ENCODE measurements at places on chromosomes 3 and 15.

DNA sequence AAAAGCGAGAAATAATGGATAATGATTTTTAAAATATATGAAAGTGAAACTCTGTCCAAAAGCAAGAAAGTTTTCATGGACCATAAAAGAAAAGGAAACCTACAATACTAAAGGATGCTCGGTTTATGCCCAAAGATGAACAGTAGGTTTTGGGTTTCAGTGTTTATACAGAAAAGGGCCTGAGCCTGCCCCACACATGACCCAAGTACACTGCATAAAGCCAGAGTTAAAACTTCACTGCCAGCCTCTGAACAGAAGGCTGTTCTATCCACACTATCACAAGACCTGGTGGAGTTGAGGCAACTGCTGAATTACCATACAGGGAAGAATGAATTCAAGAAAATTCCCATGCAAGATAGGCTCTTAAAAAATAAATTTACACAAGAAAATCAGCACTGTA lies 165.2 kb downstream of the MECOM start:
- no peak for DNase-seq

- no peak for DNase-seq
Measured at GRCh38 chr15:50786871-50787270, 21.4 kb upstream of the SPPL2A start.

DNA sequence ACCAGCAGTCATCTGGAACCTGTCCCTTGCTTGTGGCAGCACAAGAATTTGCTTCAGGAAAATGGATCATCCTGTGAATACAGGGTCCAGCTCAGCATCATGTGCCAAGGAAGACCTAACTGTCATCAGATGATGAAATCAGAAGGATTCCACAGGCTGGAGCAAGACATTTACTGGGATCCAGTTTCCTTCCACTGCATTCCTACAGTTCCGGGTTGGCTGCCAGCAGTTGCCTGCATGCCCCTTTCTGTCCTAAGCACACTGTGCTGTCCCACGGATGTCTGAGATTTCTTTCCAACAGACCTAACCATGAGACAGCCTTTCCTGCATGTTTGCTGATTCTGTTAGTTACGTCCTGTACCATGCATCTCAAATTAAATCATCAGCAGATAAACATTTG lies 140.7 kb downstream of the IMPG2 start:
- no peak for DNase-seq

DNA sequence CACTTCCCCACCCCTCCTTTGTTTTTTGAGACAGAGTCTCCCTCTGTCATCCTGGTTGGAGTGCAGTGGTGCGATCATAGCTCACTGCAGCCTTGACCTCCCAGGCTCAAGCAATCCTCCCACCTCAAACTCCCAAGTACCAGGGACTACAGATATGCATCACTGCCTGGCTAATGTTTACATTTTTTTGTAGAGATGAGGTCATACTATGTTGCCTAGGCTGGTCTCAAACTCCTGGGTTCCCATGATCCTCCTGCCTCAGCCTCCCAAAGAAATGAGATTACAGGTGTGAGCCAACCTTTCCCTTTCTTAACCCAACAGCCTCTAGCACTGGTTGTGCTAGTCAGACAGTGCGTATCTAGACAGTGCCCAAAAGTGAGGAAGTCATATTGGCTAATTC lies 6.4 kb upstream of the GATM start:
- no peak for DNase-seq

DNA sequence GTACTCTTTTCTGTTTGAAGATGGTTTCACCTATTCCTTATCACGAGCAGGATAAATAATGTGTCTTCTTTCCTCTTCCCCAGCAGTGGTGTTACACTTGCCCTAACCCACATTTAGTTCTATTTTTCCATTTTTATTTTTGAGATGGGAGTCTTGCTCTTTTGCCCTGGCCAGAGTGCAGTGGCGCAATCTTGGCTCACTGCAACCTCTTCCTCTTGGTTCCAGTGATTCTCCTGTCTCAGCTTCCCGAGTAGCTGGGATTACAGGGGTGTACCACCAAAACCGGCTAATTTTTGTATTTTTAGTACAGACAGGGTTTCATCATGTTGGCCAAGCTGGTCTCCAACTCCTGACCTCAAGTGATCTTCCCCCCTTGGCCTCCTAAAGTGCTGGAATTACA lies 372.4 kb downstream of the FOXP1 start:
- DNase-seq: no peak

GRCh38 chr3:106829206-106829605 lies 548.0 kb upstream of the CCDC54 start:
- no peak for DNase-seq

- DNase-seq: no peak
Measured at GRCh38 chr3:7546253-7546652, 685.3 kb downstream of the GRM7 start.

- DNase-seq: peak; percentile 87
Measured at GRCh38 chr15:94230883-94231722, at the start of gene MCTP2. MCTP2 (plus strand) TSS chr15:94231561; CDS start chr15:94298266, 66,705 bp downstream.

DNA sequence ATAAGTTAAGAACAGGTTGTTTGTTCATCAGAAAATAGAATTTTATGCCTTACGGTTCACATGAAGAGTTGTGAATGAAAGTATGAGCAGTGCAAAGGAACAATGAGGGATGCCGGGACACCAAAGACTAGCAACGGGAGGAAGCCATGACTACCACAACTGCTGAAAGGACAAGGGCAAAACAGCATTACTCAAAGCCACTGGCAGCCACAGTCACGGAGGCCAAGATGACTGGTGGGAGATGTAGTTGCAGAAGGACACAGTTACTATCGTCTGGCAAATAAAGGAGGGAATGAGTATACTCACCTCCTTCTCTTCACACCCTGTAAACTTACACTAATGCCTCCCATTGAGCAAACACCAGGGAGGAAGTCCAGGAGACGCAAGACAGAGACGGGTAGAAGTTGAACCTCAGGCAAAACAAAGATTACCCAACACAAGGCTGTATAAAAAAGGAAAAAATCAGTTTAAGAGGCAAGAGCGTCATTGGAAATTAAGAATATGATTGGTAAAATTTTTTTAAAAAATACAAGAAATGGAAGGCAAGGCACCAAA lies 675.5 kb downstream of the FHIT start:
- DNase-seq: no peak

DNA sequence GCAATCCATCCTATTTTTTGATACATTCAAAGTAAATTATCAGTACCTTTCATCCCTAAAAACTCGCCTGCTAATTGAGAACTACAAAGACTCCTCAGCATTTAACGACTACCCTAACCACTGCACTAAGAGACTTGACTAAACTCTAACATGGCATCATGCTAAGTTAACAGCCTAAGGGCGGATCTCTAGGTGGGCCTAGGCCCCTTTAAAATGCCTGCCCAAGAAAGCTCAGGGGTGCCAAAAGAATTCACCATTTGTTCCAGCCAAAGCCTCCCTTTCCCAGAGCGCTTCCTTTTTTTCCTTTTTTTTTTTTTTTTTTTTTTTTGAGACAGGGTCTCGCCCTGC lies 568 bp upstream of the NEK4 start:
- no peak for DNase-seq

GRCh38 chr3:173253471-173253870 lies 112.4 kb upstream of the SPATA16 start:
- DNase-seq: no peak

DNA sequence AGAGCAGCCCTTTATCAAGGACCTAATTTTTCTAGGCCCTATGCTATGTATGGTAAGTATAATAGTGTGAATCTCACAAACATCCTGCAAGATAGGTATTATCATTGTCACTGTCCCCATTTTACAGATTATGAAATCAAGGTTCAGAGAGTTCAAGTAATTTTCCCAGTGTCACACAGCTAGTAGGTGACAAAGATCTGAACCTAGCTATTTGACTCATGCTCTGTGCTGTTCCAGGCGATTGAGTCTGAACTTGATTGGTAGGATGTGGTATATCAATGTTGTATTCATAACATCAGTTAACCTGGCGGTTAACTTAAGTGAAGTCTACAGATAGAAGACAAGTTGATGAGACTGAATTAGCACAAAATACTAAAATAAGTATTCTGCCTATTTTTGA lies 229.9 kb downstream of the CHST2 start:
- DNase-seq: no peak

- DNase-seq: no peak
Measured at GRCh38 chr15:38324939-38325647, 72.5 kb downstream of the SPRED1 start.

GRCh38 chr15:51126842-51127241 lies 32.1 kb upstream of the TNFAIP8L3 start:
- no peak for DNase-seq

DNA sequence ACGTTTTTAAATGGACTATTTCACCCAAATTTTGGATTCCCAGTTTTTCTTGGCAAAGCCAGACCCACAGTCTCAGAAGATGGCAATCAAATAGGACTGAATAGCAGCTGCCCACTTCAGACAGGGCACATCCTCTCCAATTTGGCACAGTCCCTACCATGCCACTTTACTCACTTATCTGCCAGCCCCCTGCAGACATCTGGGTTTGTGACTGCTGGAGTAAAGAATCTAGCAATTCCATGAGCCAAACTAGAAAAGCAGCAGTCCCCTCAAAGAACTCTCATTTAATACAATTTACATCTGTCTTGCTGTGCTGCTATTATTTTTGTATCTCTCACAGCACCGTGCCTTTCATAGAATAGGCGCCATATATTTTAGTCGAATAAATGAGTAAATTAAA lies 16.0 kb upstream of the LRRN1 start:
- no peak for DNase-seq

DNA sequence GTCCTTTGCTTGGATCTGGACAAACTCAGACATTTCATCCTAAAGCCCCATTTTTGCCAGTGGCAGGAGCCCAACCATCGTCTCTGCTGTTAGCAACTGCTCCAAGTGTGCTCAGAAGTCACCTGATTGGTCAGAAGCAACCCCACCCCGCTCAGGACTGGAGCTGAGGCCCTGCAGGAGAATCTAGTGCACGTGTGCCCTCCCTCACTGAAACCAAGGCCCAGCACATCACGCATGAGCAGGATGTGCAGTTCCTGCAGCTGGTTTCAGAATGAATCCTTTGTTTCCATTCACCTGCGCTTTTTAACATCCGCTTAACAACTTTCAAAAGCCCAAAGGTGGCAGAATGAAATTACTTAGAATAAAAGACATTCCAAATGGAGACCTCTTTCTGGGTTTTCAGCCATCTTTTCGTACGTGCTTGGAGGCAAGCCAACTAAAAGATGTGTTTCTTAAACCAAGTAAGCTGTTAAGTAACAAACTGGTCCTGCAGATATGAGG lies 81.2 kb downstream of the SRGAP3 start:
- DNase-seq: peak; percentile 11

- no peak for DNase-seq
Measured at GRCh38 chr3:184523825-184524615, 37.6 kb upstream of the EPHB3 start.

DNA sequence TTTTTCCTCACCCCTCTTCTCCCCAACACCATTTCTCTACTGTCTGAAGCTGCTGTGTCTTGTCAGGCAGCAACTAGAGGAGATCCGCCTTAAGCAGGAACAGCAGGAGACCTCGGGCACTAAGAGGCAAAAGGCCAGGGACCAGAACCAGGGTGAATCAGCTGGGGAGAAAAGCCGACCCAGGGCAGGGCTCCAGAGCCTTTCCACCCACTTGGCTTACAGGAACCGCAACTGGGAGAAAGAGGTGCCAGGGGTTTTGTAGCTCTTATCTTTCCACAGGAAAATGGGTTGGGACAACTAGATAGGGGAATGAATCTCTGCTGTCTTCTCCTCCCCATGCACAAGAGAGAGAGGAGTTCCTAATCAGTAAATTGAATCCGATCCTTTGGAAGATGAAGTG lies 3.0 kb upstream of the NGRN start:
- no peak for DNase-seq
